T1000 (cell line): ENCODE measurements at places on chromosomes 16 and 17.

DNA sequence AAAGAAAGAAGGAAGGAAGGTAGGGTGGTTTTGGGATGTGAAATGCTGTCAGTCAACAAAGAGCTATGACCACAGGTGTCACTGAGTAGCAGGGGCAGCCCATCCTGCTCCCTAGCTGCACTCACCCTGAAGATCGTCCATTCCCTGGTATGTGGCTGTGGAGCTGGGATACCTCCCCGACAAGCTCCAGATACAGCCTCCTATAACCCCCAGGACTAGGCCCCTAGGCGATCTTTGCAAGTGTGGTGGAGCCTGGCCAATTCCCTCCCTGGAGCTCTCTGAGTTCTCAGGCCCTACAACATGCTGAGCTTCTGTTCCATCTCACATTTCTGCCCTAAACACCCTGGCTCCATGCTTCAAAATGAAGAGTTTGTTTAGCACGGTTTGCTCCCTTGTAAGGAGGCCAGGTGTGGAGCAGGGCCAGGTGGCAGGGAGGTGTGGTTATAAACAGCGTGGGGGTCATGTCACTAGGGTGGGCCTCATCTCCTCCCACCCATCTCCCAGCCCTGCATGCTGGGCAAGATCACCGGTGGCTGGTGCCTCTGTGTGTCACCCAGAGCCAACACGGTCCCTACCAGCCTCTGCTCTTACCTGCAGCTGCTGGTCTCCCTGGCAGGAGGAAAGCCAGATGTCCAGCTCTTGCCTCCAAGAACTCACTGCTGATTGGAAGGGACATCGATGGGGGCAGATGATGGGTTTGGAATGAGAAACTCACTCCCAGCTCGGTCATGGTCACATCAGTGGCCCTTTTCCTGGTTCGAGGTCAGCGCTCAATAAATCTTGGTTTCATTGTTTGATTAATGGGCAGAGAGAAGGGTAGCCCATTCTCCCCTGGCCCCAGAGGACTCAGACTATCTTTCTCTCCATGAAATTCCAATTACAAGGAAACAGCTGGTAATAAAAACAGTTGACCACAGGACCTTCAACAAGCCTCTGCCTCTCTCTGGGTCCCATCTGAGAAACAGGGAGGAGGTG lies 511.0 kb upstream of the CDH5 start:
- DNase-seq: no peak

- no peak for DNase-seq
Observed at GRCh38 chr16:21937336-21937829, 15.8 kb upstream of the UQCRC2 start.

DNA sequence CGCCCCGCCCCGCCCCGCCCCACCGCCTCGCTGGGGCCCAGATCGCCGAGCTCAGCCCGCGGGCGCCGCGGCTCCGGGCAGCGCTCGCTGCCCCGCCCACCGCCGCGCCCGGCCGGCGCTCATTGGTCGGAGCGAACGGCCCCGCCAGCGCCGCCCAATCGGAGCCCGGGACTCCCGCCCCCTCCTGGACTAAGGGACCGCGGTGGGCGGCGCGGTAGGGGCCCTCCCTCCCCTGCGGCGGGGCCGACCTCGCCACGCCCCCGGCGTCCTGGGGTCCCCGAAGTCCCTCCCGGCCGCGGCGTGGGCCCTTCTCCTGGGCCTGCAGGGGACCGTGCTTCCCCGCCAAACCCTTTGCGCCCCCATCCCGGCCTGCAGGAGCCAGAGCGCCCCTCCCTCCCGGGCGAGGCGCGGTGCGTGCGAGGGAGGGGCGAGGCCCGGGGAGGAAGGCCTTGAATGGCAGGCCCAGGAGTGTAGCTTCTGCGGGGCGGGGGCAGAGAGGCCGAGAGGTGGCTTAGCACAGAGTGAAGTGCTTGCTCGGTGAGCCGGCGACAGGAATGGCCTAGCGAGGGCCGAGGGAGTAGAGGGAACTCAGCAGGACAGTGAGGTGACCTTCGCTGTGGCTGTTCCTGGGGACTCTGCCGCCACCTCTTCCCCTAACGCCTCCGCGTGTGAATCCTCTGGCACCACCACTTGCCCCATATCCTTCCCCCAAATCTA lies at the start of gene CAMKK1:
Gene CAMKK1, minus strand, starts transcription at position 51 of the 717 bp plus-strand sequence. CDS start 7,366 bp downstream, outside the sequence.
- peak; percentile 76 for DNase-seq

DNA sequence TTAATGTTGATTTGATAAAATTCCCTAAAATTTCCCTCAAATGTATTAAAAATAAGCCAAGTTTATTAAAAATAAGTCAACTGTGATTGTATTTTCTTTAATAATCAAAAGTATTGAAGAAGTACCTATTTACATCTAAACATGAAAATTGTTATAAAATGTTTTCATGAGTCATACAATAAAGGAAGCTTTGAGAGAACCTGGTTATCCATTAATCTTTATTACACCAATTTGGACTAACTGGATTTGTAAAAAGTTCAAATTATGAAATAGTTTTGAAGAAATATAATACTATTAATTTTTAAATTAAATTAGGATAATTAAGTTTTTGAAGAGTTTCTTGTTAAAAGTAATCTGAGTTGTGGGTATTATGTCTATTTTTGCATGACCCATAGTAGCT lies 63.8 kb downstream of the COX10 start:
- DNase-seq: no peak

GRCh38 chr17:83200231-83200699 lies 120.9 kb downstream of the METRNL start:
- DNase-seq: no peak

- DNase-seq: no peak
Observed at GRCh38 chr16:65622151-65622550, 500.3 kb upstream of the CDH11 start.

GRCh38 chr17:8674344-8675305 lies 44.1 kb upstream of the MYH10 start:
- no peak for DNase-seq

- DNase-seq: no peak
Observed at GRCh38 chr17:27442702-27443101, 13.5 kb upstream of the KSR1 start.

GRCh38 chr17:15233022-15233805 lies 31.9 kb downstream of the PMP22 start:
- peak; percentile 32 for DNase-seq

- no peak for DNase-seq
Observed at GRCh38 chr16:530111-530817, 2.8 kb downstream of the CAPN15 start.

GRCh38 chr16:49701065-49701685 lies 154.7 kb downstream of the ZNF423 start:
- no peak for DNase-seq

DNA sequence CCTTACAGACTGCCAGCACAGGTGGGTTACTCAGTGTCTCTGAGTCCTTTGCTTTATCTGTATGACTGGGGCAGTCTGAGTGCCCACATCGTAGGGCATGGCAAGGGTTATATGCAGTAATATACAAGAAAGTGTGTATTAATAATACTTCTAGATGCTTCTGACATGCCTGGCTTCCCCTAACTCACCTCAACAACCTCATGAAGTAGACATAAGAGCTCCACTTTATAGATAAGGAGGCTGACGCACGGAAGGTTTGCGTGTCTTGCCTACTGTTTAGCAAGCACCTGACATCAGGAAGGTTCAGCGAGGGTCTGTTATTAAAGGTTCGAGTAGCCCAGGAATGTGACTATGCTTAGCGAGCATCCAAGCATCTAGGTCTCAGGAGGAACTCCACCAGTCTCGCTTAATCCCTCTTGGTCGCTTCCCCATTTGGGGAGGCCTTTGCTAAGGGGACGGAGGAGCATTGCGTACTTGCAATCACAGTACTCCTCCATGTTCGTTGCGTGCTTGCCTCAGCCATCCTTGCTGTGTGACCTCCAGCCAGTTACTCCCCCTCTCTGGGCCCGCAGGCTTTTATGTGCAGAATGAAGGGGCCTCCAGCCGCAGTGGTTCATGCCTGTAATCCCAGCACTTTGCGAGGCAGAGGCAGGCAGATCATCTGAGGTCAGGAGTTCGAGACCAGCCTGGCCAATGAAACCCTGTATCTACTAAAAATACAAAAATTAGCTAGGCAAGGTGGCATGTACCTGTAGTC lies 1.6 kb downstream of the KCNG4 start:
- no peak for DNase-seq

GRCh38 chr17:68304706-68305105 lies 13.4 kb downstream of the ARSG start:
- DNase-seq: no peak

DNA sequence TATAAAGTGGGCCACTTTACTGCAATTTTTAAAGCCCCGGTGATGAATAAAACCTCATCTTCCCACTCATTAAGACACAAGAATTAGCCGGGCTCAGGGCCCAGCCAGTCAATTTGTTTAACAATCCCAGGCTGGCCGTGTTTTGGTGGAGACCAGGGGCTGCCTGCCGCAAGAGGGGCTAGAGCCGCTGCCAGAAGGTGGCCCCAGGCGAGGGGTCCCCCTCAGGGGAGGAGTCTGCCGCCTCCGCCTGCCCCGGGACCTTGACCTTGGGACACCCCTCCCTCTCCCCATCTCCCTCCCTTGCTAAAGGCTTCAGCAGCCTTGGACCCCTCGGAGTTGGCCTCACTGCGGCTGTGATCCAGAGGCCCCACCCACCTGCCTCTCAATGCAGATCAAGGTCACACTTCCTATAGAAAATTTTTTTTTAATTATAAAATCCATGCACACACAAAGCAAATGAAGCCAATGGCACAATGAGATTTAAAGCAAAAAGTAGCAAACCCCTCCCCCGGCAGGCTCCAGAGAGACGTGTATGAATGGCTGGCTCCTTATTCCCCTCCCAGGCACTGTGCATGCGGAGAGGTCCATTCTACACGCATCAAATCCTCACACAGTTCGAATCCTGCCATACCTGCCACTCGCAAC lies 23.0 kb upstream of the SLC38A10 start:
- DNase-seq: no peak

GRCh38 chr17:48841395-48841831 lies 10.6 kb downstream of the CALCOCO2 start:
- DNase-seq: no peak

- no peak for DNase-seq
Observed at GRCh38 chr16:78571898-78572358, 472.5 kb downstream of the WWOX start.

DNA sequence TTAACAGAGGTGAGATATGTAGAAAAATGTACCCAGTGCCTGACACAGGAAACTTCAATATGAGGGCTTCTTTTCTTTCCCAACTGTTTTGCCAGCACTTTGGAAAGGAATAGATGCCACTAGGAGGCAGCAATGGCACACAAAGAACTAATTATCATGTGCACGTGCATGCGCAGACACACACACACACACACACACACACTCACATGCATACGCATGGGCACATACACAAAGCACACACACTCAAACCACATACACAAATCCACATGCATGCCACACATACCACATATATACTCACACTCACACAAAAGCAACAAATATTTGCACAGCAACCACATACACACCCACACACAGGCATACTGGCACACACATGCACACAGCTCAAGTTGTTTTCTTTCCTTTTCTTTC lies 8.8 kb upstream of the CEP112 start:
- DNase-seq: peak; percentile 51

- DNase-seq: no peak
Observed at GRCh38 chr16:81798311-81799137, 19.4 kb downstream of the PLCG2 start.

- DNase-seq: no peak
Observed at GRCh38 chr17:30924341-30924740, 2.6 kb downstream of the ADAP2 start.
